ENCODE measurements at places on chromosomes 6 and 20. TPM values are rescaled to one million over a fixed set of nuclear protein-coding genes. Genes with fewer than 3 reads are reported as not detected.

- no peak overlapping the region for H3K27ac ChIP-seq
- H3K4me1 ChIP-seq, result peaks cover 4% of the 10 kb centered on the region
- H3K27me3 ChIP-seq, result no peaks in the 10 kb centered on the region
Observed at GRCh38 chr6:38876475-38876874, 161.4 kb downstream of the DNAH8 start.

GRCh38 chr20:5397393-5397792 is 80.6 kb upstream of the PROKR2 start:
- no peaks in the 10 kb centered on the region for H3K27me3 ChIP-seq
- no peak for DNase-seq
- H3K4me3 ChIP-seq, result no peak overlapping the region
- peaks cover 9% of the 10 kb centered on the region for H3K4me1 ChIP-seq
- H3K36me3 ChIP-seq, result no peaks in the 10 kb centered on the region

- peak overlapping the region; percentile 53 for H3K4me3 ChIP-seq
- H3K4me1 ChIP-seq, result peaks cover 13% of the 10 kb centered on the region
- H3K27me3 ChIP-seq, result peaks cover 52% of the 10 kb centered on the region
- H3K27ac ChIP-seq, result no peak overlapping the region
- H3K36me3 ChIP-seq, result no peaks in the 10 kb centered on the region
Observed at GRCh38 chr20:24993337-24994185, 1.0 kb upstream of the APMAP start.

The STMN3 gene
- 3.3 TPM for total RNA-seq

The CLVS2 gene
- total RNA-seq, result 1.8 TPM
